ENCODE measurements at places on chromosomes 11 and 22. TPM values are rescaled to one million over a fixed set of nuclear protein-coding genes. Genes with fewer than 3 reads are reported as not detected.

DNA sequence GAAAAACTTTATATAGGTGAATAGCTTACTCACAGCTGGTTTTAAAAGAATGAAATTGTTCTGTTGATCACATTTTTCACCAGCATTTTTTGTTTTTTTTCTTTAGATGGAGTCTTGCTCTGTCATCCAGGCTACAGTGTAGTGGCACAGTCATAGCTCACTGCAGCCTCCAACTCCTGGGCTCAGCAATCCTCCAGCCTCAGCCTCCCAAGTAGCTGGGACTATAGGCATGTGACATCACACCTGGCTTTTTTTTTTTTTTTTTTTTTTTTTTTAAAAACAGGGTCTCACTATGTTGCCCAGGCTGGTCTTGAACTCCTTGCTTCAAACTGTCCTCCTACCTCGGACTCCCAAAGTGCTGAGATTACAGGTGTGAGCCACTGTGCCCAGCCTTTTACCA lies 3.6 kb downstream of the PACS1 start:
- no peak for DNase-seq

DNA sequence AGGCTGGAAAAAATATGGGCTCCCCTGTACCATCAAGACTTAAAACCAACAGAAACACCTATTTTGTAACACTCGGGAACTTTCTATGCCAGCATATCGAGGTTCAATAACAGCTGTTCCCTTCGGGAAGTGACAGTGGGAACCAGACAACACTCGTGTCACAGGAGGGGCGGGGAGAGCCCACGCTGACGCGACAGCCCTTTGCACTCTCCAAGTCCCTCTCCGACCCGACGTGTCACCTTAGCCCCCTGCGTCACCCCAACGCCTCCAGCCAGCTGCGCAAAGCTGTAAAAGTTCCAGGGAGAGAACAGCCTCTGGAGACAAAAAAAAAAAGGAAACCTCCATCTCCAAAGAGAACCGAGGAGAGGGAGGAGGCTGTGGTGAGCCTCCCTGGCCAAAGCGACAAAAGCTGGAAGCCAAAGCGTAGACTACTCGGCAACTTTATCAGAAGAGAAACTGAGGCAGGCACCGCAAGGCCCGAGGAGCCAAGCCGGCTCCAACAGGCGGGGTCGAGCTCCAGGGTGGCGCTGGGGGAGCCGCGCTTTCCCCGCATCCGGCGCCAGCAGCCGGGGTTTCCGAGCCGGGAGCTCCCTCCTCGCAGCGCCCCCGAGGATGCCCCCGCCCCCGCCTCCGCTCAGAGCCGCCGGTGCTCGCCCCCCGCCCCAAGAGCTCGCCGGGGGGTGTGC lies 751 bp downstream of the ARFGAP3 start:
- DNase-seq: no peak

- no peak for DNase-seq
Observed at GRCh38 chr11:112051768-112052167, 22.0 kb downstream of the PIH1D2 start.

DNA sequence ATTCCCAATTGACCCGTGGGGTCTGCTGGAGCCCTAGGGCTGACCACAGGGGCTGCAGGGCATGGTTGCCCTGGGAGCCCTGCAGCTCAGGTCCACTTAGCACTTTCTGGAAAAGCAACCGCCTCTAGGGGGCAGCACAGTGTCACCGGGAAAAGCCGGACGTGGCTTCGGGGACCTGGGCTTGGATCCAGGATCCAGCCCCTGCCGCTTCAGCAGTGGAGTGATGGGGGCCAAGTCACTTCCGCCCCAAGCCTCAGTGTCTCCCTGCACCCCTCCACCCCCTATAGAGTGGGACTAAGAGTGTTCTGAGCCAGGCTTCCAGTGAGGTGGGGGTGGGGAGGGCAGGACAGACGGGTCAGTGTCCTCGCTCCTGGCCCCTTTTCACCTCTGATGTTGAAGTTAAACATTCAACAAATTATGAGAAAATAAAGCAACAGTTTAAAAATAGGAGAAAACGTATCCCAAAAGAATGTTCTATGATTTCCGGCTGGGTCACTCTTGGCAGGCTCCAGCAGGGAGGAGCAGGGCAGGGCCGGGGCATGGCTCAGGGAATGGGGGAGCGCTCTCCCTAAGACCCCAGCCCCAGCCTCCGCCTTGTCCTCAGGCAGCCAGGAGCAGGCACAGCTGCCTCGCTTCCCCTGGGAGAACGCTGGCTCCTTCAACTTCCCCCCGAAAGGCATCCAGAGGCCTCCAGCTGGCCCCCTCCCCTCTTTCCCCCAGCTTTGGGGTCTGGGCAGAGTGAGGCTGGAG lies 96.5 kb upstream of the FGF3 start:
- DNase-seq: peak; percentile 82

DNA sequence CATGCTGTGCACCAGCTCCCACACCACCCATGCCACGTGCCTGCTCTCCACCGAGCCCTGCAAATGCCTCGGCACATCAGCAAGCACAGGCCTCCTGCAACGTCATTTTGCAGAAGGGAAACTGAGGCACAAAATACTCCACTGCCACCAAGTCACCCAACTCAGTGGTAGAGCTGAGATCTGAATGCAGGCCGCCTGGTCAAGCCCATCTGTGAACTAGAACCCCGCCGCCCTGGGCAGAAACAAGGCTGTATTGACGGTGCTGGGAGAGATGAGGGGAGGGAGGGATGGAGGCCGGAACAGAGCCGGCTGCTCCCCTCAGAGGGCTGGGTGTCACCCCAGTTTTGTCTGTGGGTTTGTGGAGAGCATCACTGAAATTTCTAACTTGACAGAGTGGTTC lies 81.4 kb downstream of the CDKN1C start:
- peak; percentile 10 for DNase-seq

The ZC3H12C gene
- total RNA-seq: 4.4 TPM

The SLN gene
- total RNA-seq: not detected

The SCUBE2 gene
- total RNA-seq: 1.6 TPM

The GGTLC2 gene
- total RNA-seq: not detected

Data from H9 (cell line).